Activated naive CD4-positive, alpha-beta T cell treated with anti-CD3 and anti-CD28 coated beads, Interleukin-2, amount 50 U/mL, for 16 hours (primary cell): ENCODE measurements at places on chromosomes 2 and 18.

DNA sequence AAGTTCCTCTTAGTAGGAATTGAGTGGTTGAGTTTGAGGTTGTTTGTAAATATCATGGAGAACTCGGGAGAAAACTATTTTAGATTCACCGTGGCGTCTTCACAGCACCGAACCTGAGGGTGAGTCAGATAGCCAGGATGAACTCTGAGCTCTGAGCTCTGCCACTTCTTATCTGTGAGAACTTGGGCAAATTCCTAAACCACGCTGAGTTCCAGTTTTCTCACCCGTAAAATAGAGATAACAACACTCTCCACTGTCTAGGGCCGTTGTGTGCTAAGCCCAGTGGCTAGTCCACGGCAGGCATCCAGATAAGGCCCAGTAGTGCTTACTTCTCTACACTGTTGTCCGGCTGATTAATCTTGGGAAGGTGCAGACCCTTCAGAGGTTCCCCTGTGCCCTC lies 7.0 kb downstream of the KIF5C start:
- DNase-seq: no peak

DNA sequence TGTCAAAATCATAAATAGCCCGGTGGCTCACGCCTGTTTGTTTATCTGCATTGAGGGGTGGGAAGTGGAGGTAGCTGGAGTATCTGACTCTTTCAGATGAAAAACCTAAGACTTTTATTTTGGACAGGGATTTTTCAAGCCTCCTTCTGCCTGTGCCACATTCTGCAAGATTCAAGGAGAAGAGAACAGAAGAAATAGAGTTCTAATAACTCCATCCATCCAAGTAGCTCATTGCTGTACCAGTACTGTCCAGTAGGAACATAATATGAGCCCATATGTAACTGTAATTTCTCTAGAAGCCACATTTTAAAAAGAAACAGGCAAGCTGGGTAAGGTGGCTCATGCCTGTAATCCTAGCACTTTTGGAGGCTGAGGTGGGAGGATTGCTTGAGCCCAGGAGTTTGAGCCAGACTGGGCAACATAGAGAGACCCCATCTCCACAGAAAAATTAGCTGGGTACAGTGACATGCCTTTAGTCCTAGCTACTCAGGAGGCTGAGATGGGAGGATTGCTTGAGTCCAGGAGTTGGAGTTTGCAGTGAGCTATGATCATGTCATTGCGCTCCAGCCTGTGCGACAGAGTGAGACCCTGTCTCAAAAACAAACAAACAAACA lies 35.4 kb upstream of the NT5DC4 start:
- DNase-seq: no peak

- no peak for DNase-seq
Observed at GRCh38 chr2:191155608-191156071, 4.8 kb upstream of the STAT4 start.

DNA sequence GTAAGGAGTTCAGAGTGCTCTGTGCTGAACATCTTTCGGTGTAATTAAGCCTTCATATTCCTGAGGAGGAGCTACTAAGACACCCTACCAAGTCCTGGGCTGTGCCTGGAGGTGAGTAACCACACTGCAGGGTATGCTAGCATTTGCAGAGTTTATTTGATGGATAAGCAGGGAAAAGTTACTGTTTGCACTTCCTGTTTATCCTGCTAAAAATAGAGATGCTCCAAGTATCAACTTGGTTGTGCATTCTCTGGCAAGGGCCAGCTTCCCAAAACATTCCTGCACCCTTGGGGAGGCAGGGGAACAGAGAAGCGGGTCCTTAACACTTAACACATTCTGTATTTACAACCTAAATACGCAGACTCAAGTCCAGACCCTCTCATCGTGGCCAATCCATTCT lies 49.8 kb downstream of the PARD6G start:
- DNase-seq: no peak

GRCh38 chr18:78562531-78562961 lies 417.1 kb upstream of the SALL3 start:
- no peak for DNase-seq

DNA sequence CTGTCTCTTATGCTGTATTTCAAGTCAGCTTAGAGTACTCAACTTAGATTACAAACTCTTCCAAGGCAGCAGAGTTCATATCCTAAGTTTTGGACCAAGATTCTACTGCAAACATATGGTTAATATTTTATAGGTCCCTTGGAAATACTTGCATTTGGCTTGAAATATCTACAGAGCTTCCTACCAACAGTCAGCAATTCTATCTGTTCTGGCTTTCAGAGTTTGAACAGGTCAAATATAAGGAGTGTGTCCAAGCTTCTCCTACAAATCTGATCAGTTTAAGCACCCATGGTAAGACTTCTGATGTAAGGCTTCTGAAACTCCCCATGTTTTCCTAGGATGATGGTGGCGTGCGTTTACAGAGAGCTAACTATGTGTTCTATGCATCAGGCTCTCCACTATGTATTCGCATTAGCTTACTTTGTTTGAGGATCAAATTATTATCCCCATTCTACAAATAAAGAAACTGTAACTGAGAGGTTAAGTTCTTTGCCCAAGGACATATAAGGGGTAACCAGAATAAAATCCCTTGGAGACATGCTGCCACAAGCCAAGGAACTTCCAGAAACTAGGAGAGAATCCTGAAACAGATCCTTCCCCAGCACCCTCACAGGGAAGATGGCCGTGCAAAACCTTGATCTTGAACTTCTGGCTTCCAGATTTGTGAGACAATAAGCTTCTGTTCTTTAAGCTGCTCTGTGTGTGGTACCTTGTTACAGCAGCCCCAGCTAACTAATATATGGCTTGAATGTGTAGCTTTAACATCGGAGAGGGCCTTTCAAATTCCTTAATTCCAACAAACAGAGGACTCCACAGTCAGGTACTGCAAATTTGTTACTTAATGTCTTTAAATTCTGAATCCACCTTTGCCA lies 55.1 kb downstream of the ATP8B1 start:
- DNase-seq: no peak
